ENCODE measurements at places on chromosomes 7 and 10.
A peak's percentile ranks its signal among the peaks of the same experiment; 100 is the strongest.

- DNase-seq = no peak
These were observed 94.1 kb downstream of the BMPR1A start for GRCh38 chr10:86850481-86850880.

- no peak for DNase-seq
These were observed 115.3 kb upstream of the MYO3A start for GRCh38 chr10:25818751-25819150.

DNA sequence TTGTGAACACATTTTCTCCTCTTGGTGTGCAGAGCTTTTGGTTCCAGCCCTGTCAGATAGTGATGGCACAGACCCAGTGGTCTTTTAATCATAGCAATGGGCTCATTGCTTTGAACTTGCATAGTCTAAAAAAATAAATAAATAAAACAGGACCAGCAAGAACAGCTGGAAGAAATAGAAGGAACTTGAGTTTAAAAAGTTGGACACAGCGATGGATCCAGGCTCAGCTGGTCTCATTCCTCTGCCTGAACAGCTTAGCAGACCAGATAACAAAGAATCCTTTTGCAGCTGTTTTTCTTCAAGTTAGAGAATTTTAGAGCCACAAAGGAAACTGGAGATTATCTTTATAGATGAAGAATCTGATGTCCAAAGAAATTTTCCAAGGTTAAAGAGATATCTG is 1005.6 kb downstream of the LRMDA start:
- no peak for DNase-seq

DNA sequence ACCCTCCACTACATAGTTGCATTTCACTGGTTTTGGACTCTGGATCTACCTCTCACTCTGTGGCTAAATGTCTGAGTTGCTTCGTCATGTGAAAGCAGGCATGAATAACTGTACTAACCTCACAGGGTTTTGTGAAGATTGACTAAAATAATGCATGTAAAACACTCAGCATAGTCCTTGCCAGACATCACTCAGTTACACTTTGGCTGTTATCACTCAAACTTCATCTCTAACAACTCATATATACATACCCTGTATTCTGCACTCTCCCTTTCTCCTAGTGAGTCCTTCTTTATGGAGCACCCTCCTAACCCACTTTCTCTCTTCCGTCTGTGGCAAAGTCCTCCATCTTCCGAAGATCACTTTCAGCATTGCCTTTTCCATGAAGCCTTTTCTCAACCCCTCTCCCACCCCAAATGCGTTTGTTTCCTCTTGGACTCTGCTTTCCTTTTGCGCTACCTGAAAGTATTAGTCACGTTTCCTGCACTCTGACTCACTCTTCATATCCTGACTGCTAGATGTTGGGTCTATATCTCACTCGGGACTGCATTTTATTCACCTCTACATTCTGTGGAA is 72.6 kb downstream of the OSBPL3 start:
- DNase-seq = peak; percentile 67

DNA sequence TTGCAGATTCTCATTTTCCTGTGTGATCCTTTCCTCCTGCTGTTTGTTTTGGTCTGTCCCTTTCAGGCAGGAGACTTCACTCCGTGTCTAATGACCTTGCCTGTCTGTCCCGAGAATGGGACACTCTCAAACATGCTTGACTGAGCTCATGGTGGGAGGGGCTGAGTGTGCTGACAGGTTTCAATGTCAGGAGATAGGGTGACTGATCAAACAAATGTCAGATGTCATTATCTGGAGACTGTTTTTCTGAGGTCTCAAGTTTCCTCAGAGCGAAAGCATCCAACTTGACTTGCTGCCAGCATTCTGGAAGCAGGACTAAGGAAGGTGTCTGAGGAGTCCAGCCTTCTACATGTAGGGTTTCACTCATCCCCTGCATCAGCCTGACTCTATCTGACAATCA is 228.8 kb upstream of the KIAA1217 start:
- DNase-seq = peak; percentile 12

DNA sequence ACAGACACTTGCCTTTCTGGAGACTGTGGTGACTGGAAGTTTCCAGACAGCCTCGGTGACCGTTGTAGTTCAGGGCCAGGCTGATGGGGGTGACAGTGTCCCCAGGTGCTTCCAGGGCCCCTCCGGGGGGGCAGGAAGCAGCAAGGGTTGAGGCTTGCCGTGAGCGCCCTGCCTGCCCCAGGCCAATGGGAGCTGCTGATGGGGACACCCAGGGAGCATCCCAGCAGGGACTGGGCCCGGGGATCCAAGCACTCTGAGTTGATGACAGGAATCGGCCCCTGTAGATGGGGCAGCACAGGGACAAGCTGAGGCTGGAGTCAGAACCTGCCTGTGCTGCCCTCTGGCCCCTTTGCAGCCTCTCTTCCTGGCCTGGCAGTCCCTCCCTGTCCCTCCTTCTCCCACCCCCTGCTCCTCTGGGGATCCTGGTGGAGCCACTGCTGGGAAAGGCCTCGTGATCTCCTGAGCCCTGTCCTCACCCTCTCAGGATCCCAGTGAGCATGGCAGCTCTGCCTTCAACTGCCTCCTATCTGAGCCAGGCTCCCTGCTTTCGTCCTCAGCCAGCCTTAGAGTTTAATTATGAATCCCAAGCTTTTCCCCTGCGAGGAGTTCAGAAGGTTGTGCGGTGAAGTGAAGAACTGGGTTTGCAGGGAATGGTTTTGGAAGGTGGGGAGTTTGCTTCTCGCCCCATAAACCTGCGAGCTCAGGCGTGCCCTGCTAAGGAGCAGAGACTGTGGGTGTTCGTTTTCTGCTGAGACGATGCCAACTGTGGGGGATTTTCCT is 84.7 kb downstream of the ADCY1 start:
- no peak for DNase-seq

DNA sequence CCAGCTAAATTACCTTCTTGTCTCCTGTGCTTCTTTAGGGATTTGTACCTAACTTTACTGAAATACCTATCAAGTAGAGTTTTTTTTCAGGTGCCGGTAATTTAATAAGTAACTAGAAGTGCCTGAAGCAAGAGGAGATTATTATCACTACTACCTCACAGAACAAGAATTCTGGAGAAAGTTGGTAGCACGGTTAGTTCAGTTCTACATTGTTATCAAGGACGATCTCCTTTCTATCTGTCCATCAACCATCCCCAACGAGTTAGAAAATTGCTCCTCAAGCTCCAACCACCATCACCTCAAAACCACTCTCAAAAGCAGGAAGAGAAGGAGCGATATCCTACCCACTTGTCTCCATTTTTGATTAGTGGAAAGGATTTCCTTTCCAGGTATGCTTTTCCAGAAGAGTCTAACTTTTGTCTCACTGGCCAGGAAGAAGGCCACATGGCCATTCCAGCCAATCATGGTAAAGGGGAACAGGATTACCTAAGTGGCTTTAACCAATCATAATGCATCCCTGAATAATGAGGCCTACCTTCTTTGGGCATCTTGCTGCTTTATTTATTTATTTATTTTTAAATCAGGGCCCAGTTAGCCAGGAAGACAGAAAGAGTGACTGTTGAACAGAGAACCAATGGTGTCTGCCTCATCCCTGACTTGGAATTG is 265.2 kb downstream of the SNX13 start:
- DNase-seq = no peak

GRCh38 chr10:130337696-130338635 is 201.8 kb downstream of the GLRX3 start:
- no peak for DNase-seq

- peak; percentile 41 for DNase-seq
These were observed 174.7 kb upstream of the TNRC18 start for GRCh38 chr7:5598261-5598761.

- no peak for DNase-seq
These were observed 341.0 kb downstream of the AUTS2 start for GRCh38 chr7:69939317-69939716.

DNA sequence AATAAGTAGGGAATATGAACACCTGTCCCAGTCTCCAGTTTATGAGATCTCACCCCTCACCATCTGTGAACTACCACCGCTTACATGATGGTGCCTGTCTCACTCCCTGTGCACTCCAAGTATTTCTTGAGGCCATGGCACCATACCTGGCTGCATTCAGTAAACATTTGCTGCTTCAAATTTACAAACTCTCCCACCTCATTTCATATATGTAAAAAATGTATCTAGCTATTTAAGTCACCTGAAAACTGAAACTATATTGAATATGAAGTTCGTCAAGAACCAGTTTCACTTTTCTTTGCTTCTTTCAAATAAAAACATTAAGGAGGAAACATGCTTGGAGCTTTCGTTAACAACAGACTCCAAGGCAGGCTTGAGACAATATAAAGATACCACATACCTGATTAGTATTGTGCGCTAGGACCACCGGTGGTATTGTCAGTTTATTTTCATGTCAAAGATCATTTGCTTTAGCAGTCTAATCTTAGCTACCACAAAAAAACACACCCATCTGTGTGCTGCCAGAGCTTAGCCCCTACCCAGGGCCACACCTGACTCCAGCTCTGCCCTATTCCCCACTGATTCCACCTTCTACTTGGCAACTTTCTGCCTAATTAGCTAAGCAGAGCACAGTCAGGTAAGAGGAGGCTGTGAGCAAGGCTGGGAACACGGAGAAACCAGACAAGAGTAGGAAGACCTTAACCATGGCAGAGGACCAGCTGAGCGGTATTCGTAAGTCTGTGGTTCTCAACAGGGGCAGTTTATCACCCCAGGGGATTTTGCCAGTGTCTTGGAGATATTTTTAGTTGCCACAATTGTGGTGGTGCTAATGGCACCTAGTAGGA is 92.0 kb downstream of the ZFAND4 start:
- DNase-seq = no peak

- no peak for DNase-seq
These were observed 17.0 kb upstream of the TRIM8 start for GRCh38 chr10:102627291-102627735.

GRCh38 chr7:29350351-29350750 is 155.8 kb downstream of the CHN2 start:
- DNase-seq = no peak

DNA sequence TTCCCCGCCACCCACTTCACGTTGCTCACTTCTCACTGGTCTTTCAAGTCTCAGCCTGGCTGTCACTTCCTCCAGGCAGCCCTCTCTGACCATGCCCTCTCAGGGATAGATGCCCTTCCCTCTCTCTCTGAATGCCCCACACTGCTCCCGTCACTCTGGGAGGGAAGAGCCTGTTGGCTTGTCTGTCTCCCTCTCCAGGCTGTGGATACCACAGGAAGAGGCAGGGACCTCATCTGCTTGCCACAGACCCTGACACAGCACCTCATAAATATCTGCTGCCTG is 93.1 kb downstream of the OAT start:
- no peak for DNase-seq

DNA sequence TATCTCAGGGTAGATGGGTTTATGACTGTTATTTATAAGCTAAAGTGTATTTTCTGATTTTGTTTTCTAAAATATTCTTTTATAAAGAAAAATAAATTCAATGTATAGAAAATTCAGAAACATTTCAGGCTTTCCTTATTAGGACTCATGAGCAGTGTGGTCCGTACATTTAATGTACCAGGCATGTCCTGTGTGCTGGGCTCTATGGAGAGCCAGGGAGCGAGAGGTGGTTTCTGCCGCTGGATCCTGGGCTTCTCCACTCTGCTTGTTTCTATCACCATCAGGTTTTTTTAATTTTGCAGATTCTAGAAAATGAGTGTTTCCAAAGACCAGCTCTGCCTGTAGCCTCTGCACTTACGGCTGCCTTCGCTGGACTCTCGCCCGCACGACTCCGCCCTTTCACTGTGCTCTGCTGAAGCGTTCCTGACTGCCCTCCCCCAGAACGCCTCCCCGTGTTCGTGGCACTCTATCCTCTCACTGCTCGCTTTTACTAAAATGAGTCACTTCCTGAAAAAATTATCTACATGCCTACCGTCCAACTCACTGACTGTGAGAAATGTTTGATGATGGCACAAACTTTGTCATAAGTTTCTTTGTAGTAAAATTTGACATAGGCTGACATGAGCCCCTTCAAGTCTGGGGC is 188.5 kb downstream of the ZMYND11 start:
- DNase-seq = peak; percentile 97

DNA sequence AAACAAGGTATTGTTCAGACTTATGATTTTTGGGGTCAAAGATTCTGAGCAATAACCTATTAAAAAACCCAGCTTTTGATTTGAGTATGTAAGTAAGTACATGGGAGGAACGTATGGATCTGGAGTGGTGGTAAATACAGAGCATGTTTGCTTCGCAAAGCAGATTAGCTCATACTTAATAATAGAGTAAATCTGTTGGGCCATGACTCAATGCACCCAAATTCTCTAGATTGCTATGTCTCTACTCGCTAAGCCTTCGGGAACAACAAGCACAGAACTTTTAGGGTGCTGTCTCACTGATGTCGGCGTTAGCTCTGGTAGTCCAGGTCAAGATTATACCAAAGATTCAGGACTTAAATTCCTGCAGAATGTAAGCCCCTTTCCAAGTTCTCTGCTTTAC is 807 bp upstream of the MINPP1 start:
- DNase-seq = peak; percentile 13

DNA sequence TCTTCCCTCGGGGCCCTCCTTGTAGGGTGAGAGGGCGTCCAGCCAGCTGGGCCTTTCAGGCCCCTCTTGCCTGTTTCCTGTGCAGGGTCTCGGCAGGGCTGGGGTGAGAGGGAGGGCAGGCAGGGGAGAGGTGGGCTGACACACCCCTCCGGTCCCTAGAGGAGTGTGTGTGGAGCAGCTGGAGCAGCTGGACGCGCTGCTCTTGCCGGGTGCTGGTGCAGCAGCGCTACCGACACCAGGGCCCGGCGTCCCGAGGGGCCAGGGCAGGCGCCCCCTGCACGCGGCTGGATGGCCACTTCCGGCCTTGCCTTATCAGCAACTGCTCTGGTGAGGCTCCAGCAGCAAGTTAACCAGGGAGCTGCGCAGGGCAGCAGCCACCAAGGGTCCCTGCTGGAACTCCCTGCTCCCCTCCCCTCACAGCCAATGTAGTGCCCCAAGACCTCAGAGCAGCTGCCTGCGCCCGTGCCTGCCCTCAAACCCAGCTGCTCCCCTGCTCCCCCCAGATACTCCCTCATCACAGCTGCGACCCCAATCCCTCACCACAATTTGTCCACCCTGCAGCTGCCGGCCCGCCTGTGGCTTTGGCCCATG is 15.7 kb upstream of the ZNF862 start:
- no peak for DNase-seq

DNA sequence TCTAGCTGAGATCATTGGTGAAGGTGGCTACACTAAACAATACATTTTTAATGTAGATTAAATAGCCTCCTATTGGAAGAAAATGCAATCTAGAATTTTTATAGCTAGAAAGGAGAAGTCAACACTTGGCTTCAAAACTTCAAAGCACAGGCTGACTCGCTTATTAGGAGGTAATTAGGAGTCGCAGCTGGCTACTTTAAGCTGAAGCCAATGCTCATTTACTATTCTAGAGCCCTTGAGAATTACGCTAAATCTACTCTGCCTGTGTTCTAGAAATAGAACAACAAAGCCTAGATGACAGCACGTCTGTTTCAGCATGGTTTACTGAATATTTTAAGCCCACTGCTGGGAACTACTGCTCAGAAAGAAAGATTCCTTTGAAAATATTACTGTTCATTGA is 101.6 kb upstream of the EEPD1 start:
- DNase-seq = no peak

GRCh38 chr10:124653811-124654651 is 90.1 kb downstream of the FAM53B start:
- DNase-seq = no peak

GRCh38 chr10:58952747-58953466 is 223.5 kb upstream of the PHYHIPL start:
- DNase-seq = peak; percentile 61

All from fibroblast of upper back skin (primary cell).